NCI-H524 (cell line): ENCODE measurements at places on chromosomes 2 and 18.

DNA sequence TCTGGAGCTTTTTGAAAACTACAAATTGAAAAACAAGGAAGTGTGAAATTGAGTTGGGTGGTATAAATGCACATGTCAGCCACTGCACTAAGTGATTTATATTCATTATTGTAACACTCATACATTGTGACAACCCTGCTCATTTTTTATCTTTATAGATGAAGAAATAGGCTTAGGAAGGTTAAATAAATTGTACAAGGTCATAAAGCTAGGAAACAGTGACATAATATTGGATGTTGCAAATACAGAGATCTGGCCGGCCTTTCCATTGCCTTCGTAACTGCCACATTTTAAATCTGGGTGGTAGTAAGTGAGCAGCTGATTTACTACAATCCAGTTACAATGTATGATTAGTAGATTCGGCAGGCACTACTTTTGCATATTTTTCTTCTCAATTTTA lies 76.6 kb upstream of the LPIN2 start:
- no peak for DNase-seq

DNA sequence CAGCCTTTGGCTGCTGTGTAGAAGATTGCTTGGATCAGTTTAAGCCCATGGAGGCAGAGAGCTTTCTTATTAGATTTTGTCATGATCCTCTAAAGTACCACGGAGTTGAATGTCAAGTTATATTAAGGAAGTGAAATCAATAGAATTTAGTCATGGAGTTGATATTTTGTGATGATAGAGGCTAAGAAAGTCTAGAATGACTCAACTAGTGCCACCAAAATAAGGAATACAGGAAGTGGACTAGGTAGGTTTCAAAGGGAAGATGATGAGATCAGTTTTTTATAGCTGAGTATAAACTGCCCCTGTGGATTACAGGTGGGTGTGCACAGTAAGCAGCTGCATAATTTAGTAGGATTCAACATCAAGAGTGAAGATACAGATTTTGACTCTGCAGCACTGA lies 25.2 kb downstream of the FBXO36 start:
- no peak for DNase-seq

- DNase-seq = no peak
Observed at GRCh38 chr2:69083235-69083748, 70.3 kb downstream of the ANTXR1 start.

DNA sequence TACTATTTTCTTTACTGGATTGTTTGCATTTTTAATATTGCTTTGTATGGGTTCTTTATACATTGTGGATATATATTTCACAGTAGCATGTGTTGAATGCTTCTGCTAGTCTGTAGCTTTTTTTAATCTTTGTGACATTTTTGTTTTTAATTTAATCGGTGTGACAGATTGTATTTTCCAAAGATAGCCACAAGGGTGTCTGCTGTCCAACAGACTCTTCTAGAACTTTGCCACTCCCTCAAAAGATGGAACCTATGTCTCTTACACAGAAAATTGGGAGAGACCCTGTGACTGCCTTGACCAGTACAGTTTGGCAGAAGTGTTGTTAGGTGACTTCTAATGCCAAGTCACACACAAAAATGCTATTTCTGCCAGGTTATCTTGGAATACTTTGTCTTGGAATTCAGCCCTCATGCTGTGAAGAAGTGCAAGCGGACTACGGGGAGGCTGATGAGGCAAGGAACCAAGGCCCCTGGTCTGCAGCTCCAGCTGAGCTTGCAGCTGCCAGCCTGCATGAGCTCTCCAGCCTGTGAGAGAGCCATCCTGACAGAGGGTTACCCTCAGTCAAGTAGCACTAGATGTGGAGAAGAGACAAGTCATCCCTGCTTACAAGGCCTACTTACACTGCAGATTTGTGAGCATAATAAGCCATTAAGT lies 110.8 kb downstream of the TDRD15 start:
- DNase-seq = no peak

GRCh38 chr2:68463287-68463877 lies 3.7 kb downstream of the FBXO48 start:
- peak; percentile 60 for DNase-seq

- DNase-seq = no peak
Observed at GRCh38 chr2:130890941-130891669, 54.4 kb downstream of the ARHGEF4 start.

DNA sequence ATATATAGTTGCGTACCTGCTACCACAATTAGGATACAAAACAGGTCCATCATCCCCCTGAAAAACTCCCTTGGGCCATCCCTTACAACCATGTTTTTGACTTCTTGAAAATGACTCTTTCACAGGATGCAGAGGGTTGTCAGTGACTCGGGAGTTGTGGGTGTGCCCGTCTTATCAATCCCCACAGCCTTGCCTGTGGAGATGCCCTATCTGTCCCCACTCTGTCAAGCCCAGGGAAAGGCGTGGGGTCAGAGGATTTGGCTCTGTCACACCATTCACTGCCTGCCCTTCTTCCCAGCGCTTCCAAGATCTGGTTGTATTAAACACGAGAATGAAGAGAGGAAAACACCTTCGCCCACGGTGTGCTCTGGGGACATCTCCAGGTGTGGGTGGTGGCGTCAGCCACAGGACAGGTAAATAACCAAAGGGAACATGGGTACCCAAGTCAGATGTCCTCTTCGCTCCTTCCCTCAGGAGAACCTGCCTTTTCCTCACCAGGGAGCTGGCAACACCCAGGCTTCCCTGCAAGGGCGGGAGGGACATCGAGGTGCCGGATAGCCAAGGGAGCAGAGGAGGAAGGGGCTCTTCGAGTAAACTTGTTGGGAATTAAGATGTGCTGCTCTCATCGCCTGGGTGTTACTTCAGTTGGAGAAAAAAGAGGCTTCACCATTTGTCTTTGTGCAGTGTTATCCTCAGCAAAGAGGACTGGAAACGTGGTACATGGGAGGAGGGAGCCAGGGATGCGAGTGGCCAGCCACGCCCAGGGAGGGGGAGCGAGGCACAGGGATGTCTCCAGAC lies 100.3 kb downstream of the B3GNT2 start:
- no peak for DNase-seq

DNA sequence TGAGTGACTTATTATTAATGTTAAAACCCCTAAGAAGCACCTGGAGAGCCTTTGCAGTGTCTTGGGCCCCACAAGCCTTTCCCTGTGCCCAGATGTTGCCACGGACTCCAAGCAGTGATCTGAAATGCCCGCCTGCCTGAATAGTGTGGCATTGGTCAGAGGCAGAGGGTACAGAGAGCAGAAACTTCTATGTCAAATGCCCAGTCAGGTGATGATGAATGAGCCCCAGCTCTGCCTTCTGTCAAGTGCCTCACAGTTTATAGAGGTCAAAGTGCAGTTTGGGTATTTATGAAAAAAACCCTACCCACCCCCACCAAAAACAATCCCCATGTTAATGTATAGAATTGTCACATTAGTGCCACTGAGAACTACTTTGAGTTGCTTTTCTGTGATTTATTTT lies 170.0 kb upstream of the SIX3 start:
- DNase-seq = no peak

DNA sequence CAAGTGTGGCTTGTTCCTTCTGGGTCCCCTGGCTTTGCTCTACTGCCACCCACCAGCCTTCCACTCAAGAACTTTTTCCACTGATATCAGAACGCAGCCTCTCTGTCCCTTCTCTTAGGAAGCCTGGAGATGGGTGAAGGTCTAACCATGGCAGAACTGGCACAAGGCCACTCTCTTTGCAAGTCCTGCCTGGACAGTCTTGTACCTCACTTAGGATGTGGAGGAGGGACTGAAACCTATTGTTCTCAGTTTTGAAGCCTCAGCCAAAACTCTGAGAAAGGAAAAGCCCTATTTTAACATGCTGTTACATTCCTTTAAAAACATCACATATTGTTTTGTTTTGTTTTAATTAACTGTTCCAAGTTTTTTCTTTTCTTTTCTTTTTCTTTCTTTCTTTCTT lies 58.9 kb upstream of the NCOA1 start:
- DNase-seq = no peak

GRCh38 chr18:5515011-5515784 lies 28.6 kb downstream of the EPB41L3 start:
- peak; percentile 94 for DNase-seq

- no peak for DNase-seq
Observed at GRCh38 chr2:34547340-34547739, 948.2 kb upstream of the FAM98A start.

DNA sequence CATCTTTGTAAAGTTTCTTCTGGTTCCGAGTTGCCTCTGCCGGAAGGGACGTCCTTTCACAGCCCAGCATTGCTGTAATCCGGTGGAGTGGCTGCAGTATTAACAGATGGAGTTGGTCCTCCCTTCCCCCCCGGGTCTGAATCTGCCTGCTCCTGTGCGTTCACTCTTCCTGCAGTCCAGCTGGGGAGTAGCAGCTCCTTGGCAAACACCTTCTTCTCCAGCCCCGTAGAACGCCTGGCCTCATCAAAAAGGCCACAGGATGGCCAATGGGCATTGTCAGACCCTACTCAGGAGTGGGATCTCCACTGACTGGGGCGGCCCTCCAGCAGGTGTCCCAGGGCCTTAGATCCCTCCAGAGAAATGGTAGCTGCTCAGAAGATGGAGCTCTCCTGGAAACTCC lies 234.0 kb downstream of the FAM210A start:
- peak; percentile 23 for DNase-seq

DNA sequence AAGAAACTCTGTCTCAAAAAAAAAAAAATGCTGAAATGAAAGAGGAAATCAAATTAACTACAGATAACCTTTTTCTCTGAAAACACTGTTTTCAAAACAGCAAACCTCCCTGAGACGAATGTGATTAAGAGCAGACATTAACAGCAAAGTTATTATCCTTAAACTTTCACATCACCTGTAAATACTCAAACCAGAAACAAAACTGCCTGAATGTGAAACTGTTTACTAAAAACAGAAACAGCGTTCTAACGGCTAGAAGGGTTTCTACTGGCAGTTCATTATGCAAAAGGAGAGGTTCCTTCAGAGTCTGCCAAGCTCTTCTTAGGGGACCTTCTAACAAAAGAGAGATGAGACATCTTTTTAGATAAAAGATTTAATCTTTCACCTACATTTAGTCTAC lies 45.9 kb downstream of the PNO1 start:
- DNase-seq = no peak

GRCh38 chr2:144936442-144936841 lies 416.5 kb upstream of the ZEB2 start:
- no peak for DNase-seq

DNA sequence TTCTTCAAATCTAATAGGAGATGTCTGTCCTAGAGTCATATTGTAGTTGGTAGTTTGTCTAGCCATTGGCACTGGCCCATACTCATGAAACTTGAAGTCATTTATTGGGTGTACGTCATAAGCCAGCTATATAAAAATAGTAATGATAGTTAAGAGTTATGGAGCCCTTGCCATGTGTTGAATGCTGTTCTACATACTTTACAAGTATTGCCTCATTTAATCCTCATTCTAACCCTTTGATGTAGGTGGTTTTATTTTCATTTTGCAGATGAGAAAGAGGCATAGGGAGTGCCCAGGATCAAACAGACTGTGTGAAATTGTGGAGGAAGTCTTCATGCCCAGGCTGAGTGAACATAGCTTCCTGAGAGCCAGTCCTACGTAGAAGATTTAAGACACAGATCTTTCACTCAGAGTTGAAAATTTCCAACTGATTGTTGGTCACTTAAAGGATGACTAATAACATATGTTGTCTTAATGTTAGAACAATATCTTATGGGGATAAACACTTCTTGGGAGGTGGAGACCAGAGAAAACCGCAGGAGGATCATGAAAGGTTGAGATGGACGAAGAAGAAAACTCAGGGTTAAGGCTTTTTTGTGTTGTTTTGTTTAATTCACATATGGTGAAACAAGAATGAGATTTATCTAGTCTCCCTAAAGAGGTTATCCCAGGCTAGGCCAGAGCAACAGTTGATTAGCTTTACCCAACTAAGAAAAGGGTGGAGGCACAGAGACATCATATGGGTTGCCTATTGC lies 156.0 kb downstream of the CERS6 start:
- DNase-seq = no peak

DNA sequence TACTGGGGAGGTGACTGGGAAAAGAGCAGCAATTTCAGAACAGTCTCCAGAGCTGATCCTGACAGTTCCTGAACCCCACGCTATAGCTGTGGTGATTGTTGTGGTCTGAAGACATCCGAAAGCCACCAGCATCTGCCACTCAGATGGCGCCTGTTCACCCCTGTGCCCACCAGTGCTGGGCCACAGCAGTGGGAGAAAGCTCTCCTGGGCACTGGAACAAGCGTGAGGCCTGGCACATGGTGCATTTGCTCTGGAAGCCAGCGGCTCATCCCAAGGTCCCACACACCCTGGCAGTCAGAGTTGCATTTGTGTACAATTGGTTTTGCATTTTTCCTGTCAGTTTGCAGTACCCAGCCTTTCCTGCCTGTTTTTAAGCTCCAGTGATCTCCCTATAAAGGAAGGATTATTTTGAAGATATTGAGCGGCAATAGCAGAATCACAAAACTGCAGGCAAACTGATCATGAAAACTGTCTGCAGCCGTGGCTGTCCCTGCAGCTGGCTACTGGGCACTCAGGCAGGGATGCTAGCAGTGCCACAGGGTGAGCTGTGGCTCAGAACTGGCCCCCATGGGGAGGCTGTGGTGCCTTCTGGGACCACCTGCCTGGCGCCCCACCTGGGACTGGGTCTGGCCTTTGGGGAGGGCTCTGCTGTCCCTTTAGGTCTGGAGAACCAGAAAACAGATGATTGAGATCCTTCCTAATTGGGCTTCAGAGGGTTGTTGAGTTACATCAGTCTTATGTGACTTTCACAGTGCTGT lies 30.1 kb downstream of the IMPA2 start:
- DNase-seq = no peak

- DNase-seq = no peak
Observed at GRCh38 chr18:3610813-3611212, 160.8 kb downstream of the TGIF1 start.

- no peak for DNase-seq
Observed at GRCh38 chr2:241546771-241547498, 11.6 kb upstream of the BOK start.

DNA sequence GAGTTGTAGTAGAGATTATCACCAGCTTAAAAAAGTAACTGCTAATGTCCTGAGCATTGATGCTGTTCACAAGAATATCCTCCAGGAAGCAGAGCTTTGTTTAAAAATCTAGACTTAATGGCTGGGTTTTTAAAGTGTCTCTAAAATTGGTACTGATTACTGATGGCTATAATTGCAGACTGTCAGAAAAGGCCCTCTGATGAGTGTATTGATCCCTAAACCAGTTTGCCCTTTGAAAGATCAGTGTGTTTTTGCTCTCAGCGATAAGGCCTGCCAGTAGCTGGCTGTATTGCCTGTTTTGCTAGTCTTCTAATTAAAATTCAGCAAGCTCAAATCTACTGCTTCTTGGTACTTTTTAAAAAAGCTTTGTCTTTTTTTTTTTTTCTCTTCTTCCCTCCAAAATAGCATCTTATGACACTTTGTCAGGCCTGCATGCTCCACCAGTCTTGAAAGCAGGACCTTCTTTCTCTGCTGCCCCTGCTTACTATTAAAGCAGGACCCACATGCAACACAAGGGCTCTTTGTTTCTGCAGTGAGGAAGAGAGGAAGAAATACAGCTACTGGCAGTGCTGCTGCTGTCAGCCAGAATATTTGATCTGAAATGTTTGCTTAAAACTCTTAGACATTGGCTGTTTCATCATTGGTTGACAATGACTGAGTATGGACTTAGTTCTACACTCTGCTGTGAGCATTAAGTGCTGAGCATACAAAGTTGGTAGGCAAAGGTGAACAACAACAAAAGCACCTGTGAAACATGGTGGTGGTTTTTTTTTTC lies 1.8 kb downstream of the SEC11C start:
- no peak for DNase-seq
